Vein endothelial cell (primary cell): ENCODE measurements at places on chromosomes 12 and 14. TPM values are rescaled to one million over a fixed set of nuclear protein-coding genes. Genes with fewer than 3 reads are reported as not detected.

TAS2R13 gene
- total RNA-seq, result 1.6 and 2.4 TPM in 2 replicates

TOMM20L gene
- total RNA-seq, result 0.65 TPM in 1 of 2 replicates, not detected in the other

FAM90A1 gene
- total RNA-seq, result not detected in 2 replicates

GPR162 gene
- 3.4 and 6.5 TPM in 2 replicates for total RNA-seq

PRICKLE1 gene
- total RNA-seq, result 21.9 and 23.5 TPM in 2 replicates

RBM23 gene
- 61.1 and 90.1 TPM in 2 replicates for total RNA-seq

FBXO21 gene
- 73.2 and 92.4 TPM in 2 replicates for total RNA-seq

LRCOL1 gene
- total RNA-seq, result 0.19 TPM in 1 of 2 replicates, not detected in the other

PLCZ1 gene
- 0.38 TPM in 1 of 2 replicates, not detected in the other for total RNA-seq

TSPAN19 gene
- total RNA-seq, result not detected in 2 replicates

KCNA5 gene
- not detected in 2 replicates for total RNA-seq

MYF6 gene
- not detected in 2 replicates for total RNA-seq

RERGL gene
- total RNA-seq, result not detected in 2 replicates

PRB4 gene
- total RNA-seq, result not detected in 2 replicates

KCNK10 gene
- total RNA-seq, result not detected in 2 replicates

ACOT6 gene
- 0.29 TPM in 1 of 2 replicates, not detected in the other for total RNA-seq

RTN1 gene
- 0.10 and 0.33 TPM in 2 replicates for total RNA-seq

RNASE1 gene
- total RNA-seq, result 34.0 and 52.4 TPM in 2 replicates

BICD1 gene
- total RNA-seq, result 11.8 and 14.8 TPM in 2 replicates

NRXN3 gene
- total RNA-seq, result 0.48 and 0.98 TPM in 2 replicates

RERG gene
- total RNA-seq, result not detected in 2 replicates

PRKAB1 gene
- total RNA-seq, result 21.2 and 22.8 TPM in 2 replicates

CACNA1C gene
- 0.86 and 0.98 TPM in 2 replicates for total RNA-seq
